NCI-H2081 treated with DMSO at 0.1 percent for 48 hours (cell line): ENCODE measurements at places on chromosomes 2 and 18.

DNA sequence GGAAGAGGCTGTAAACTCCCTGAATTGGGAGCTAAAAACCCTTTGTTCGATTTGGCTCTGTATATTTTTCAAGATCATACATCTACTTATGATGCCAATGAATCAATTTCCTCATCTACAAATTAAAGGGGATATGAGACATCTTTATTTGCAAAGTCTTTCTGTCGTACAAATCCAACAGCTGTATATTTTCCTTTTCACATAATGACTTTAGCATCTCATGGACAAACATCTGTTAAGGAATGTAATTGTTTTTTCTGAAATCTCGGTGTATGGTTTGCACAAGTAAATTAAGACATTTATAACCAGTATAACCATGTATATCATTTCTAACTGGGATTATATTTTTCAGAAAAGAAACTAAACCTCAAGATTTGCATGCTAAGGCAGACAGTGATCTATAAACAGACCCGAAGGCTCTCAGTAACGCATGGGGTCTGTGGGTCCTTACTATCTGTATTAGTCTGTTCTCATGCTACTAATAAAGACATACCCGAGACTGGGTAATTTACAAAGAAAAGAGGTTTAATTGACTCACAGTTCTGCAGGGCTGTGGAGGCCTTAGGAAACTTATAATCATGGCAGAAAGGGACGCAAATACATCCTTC is 130.8 kb downstream of the SLC8A1 start:
- no peak for DNase-seq

DNA sequence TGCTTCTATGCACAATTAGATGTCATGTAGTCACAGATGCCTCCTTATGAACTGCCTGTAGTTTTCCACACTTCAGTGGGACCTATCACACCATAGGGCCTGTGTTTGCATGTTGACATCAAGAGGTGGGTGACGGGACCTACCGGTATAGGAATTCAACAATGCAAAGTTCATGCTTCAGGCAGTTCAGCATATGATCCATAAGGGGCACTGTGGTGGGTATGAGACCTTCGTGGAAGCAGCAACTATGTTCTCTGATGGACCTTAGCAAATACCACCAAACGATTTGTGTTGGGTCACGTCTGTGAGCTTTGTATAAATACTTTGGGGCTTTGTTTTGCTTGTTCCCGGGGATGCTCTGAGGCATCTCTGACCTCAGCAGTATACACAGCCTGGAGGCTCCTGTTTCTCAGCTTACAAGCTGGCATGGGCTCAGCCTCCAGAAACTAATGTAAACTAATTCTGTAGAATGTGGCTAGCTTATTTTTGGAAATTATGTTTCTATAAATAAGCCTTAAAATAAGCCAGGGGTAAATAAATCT is 111.6 kb downstream of the DTNA start:
- no peak for DNase-seq

- DNase-seq, result no peak
These were observed 108.9 kb upstream of the ITGA4 start for GRCh38 chr2:181348107-181348837.

- no peak for DNase-seq
These were observed 100.1 kb downstream of the CRACDL start for GRCh38 chr2:98835831-98836385.

- DNase-seq, result no peak
These were observed 8.7 kb upstream of the HS6ST1 start for GRCh38 chr2:128327180-128327964.

DNA sequence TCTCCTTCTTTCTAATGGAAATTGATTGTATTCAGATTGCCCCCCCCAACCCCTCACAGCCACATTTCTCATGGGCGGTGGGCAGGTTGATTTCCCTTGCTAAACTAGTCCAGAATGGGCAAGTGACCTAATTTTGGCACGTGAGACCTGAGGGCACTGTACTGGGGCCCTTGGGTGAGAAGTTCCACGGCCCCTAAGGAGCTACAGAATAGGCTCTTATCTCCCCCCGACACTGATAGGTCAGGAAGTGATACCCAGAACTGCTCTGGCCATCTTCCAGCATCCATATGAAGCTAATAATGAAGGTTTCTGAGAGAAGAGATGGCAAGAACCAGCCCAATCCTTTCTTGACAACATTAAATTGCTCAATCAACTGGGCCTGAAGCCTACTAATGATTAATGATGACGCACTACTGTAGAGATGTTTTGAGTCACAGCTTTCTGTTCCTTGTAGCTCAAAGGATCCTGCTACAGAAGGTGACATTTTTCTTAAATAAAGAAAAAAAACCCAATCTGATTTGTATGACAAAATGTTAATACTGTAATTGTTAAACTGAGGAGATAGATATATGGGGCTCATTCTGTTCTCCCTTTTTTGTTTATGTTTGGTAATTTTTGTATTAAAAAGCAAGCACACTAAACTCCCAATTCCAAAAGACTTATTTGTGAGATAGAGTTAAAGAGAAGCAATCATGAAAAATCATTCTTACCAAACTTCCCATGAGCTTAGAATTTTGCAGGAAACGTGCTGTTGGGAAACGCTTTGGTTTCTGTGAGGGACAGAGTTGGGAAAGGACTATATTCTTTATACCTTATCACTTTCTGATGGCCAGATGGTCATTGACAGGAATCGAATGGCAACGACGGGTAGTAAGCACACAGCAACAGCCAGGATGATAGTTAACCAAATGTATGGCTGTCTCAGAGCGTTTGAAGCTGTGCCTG is 28.2 kb upstream of the NARS1 start:
- no peak for DNase-seq

GRCh38 chr2:176885661-176886060 is 326.9 kb upstream of the HNRNPA3 start:
- no peak for DNase-seq

- DNase-seq, result no peak
These were observed 74.6 kb downstream of the EPAS1 start for GRCh38 chr2:46371854-46372253.

- no peak for DNase-seq
These were observed 1656.7 kb upstream of the NXPH2 start for GRCh38 chr2:140436936-140437335.

DNA sequence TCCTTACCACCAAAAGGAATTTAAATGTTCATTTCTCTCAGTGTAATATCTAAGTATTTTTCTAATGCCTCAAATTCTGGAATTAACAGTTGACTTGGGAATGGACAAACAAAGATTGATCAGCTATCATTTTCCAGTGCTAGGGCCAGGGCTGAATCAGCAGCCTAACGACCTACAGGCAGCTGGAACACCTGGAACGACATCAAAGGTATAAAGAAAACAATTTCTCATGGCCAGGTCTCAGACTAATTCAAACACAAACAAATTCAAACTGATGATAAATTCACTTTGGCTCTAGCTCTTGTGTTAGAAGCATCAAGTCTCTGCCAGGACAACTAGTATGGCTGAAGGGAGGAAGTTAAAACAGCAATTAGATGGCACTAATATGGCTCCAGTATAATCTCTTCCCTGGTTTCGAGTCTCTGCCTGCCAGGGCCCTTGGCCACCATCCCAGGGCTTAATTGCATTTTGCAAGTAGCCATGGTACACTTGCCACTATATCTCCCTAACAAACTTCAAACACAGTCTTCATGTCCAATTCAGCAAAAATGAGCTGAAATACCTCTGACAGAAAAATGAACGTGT is 70.2 kb upstream of the FSHR start:
- peak; percentile 97 for DNase-seq

DNA sequence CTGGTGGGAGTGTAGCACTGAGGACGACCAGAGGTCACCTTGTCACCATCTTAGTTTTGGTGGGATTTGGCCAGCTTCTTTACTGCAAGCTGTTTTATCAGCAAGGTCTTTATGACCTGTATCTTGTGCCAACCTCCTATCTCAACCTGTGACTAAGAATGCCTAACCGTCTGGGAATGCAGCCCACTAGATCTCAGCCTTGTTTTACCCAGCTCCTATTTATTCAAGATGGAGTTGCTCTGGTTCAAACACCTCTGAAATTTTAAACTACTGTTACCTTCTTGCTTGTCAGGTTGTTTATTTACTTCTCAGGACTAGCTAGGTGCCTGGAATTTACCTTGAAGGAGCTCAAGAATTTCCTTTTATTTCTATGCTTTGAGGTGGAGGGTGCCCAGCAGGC is 9.5 kb upstream of the KCNG3 start:
- no peak for DNase-seq

GRCh38 chr2:19973466-19973865 is 16.4 kb downstream of the WDR35 start:
- no peak for DNase-seq

DNA sequence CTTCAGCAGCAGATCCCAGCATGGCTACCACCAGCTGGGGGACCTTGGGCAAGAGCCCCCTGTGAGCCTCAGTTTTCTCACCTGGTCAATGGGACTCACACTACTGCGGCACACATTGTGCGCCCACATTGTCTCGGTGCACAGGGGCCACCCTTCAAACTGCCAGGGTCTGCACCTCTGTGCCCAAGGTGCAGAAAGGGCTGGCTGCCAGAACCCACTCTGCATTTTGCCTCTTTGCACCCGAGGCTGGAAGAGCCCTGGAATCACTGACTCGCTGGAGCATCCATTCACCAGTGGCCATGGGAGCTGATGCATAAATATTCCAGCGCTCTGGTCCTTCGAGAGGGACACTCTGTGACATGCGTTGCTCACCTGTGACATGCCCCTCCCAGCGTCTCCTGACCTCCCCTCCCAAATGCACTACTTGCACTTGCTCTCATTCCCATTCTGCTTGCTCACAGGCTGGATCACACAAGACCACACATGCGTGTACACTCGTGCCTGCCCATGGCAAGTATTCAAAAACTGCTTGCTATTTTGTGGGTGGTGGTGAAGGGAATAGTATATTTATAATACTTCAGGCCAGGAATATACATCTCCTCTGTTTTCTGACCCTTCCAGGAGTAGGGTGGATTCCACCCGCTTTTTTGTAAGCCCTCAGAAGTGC is 18.8 kb upstream of the C1QL2 start:
- no peak for DNase-seq

DNA sequence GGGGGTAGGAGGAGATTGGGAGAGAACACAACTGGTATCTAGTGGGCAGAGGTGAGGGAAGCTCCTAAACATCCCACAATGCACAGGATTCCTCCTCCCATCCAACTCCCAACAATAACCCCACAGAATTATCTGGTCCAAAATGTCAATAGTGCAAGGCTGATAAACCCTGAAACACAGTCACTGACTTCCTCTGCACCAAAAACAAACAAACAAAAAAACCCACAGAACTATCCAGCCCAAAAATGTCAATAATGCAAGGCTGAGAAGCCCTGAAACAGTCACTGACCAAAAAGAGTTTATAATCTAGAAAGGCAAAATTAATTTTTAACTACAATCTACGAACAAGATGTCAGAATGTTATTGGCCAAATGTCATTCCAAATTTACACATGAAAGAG is 9.8 kb downstream of the TMX3 start:
- no peak for DNase-seq

DNA sequence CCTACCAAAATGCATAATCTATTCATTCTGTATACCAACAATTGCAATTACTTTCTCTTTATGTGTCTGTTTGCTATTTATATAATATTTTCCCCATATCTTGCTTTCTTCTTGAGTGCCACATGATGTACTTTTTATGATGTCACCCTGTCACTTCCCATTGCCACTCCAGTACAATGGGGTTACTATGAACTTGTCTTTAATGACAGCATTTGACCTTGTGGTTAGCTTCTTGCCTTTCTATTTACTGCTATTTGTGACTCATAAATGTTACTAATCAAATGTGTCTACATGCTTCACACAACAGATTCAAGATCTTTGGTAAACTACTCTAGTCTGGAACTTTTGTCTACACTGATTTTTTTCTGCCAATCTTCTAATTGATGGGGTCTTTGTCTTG is 486.3 kb downstream of the NR4A2 start:
- DNase-seq, result no peak

DNA sequence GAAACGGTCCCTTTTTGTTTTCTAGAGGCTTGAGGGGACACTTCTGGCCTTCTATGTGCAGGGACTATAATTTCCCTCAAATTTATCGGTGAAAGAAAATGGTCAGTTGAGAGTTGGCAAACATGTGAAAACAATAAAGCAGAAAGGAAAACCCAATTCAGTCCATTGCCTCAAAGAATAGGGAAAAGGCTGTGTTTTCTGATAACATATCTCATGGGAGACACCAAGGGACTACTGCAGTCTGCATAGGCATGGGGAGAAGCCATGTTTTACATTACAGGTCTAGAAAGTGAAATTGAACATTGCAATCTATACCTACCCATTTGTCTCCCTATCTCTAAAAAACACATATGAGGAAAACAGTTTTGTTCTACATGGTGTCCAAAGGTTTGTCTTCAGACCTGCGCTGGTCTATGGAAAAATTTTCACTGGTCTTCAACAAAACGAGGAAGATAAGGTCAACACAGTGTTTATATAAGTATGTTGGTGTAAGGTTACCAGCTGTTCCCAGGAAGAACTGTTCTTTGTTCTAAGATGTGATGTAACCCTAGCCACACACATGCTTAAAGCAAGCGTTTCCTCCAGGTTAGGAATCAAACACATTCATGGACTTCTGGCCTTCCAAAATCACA is 179.7 kb downstream of the MREG start:
- no peak for DNase-seq

GRCh38 chr2:24409700-24410556 is 49.6 kb upstream of the ITSN2 start:
- DNase-seq, result peak; percentile 41

GRCh38 chr2:159078443-159078842 is 110.0 kb downstream of the TANC1 start:
- no peak for DNase-seq

GRCh38 chr18:60508108-60508507 is 135.5 kb upstream of the MC4R start:
- no peak for DNase-seq

- DNase-seq, result no peak
These were observed 597.1 kb upstream of the ACVR2A start for GRCh38 chr2:147247749-147248148.

- DNase-seq, result no peak
These were observed 3.8 kb downstream of the NT5C1B start for GRCh38 chr2:18585526-18585925.

- no peak for DNase-seq
These were observed 658.4 kb upstream of the FSHR start for GRCh38 chr2:49812730-49813129.

DNA sequence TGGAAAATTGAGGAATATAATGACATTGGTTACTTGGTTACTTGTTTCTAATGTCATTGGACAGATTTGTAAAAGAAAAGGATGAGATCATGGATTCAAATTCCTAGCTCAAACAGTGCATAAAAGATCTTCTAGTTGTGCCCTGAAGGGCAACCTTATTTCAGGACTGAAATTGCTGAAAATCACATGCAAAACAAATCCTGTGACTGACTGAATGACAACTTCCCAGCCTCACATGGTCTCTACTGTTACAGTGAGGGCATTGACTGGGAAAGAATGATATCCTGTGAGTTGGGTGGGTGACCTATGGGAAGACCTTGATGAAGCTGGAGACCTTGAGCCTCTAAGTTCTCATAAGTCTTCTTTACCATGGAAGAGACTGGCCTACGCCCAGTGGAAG is 90.4 kb upstream of the HAAO start:
- DNase-seq, result no peak

- no peak for DNase-seq
These were observed 35.6 kb upstream of the APCDD1 start for GRCh38 chr18:10418836-10419235.
